GM12892 (cell line): ENCODE measurements at places on chromosomes 4 and X.

- DNase-seq = no peak
These were observed 14.6 kb downstream of the SH3RF1 start for GRCh38 chr4:169256101-169256612.

DNA sequence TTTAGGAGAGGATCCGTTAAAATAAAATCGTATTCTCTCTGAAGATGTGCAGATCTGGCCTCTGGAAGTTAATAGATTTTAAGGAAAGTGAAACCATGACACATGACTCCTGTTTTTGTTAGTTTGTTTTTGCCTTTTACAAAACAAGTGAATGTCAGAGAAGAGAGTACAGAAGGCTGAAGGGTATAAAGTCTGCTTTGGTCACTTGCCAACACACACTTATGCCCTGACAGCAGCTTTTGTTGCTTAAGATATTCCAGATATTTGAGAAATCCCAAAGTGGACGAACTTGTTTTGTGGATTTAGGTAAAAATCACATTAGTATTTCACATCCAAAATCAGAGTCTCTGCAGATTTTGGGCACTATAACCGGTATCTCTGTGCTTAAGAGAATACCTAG, 192.4 kb upstream of the RASGEF1B start:
- DNase-seq = no peak

- no peak for DNase-seq
These were observed 151.6 kb downstream of the ARSF start for GRCh38 chrX:3192835-3193234.

GRCh38 chr4:168541266-168541953, 44.6 kb downstream of the PALLD start:
- DNase-seq = no peak

DNA sequence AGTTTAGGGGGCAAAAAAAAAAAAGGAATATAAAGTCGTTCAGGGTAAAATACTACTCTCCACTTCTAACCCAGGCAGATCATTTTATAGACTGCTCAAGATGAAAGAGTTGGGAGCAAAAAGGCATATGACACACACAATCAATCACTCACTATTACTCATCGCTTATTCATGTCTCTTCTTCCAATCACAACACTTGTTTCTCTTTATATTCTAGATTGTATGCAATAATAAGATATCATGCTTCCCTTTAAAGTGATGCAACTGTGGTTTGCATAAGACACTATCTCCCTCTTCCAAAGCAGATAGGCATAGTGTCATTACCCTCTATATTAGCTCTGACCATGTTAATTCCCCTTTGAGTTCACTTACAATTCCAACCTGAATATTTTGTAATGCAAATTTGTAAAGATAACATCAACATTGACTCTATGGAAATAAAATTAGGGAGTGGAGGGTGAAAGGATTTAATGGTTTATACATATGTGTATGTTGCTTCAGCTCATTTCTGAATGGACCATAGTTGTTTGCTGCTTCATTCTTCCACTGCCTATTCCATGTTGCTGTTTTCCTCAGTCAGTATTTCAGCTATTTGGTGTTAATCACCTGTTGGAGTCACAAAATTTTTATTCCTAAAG, 154.9 kb upstream of the EPHA5 start:
- no peak for DNase-seq

GRCh38 chr4:152784490-152785350, 5.0 kb downstream of the ARFIP1 start:
- no peak for DNase-seq

- no peak for DNase-seq
These were observed 52.6 kb downstream of the FNIP2 start for GRCh38 chr4:158821228-158821971.

DNA sequence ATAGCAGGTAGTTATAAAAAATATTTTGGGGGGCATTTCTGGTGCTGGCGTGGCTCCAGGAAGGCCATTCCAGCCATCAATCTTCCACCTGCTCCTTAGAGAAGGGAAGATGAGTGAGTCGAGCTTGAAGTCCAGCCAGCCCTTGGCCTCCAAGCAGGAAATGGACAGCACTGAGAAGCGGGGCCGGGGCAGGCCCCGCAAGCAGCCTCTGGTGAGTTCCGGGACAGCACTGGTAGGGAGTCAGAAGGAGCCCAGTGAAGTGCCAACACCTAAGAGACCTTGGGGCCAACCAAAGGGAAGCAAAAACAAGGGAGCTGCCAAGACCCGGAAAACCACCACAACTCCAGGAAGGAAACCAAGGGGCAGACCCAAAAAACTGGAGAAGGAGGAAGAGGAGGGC, 29.2 kb upstream of the COX18 start:
- DNase-seq = no peak

- no peak for DNase-seq
These were observed 116.2 kb downstream of the CBR4 start for GRCh38 chr4:168893807-168894206.
